ENCODE measurements at places on chromosomes 4 and X.

DNA sequence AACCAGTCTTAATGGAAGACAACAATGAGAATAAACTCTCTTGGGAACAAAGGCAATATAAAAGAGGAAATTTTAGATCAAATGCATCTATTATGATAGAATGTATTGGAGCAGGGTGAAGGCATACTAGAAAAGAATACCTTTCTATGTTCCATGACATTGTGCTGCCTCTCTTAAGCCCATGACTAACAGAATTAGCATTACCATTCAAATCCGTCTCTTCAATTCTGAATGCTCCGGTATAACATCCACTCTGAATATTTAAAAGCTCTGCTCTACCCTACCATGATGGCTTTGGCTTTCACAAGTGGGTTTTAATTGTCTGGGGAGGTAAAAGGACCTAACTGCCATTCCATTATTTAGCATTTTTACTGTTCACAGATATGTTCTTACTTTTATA, 1878.4 kb downstream of the ARAP2 start:
- peak; percentile 43 for DNase-seq

GRCh38 chr4:164725066-164725465, 28.9 kb upstream of the SMIM31 start:
- no peak for DNase-seq

GRCh38 chr4:27248829-27249228, 388.2 kb downstream of the STIM2 start:
- no peak for DNase-seq

- DNase-seq, result no peak
Observed at GRCh38 chr4:15725608-15726007, 22.7 kb downstream of the BST1 start.

- no peak for DNase-seq
Observed at GRCh38 chrX:129781680-129782495, 2.1 kb downstream of the SASH3 start.

DNA sequence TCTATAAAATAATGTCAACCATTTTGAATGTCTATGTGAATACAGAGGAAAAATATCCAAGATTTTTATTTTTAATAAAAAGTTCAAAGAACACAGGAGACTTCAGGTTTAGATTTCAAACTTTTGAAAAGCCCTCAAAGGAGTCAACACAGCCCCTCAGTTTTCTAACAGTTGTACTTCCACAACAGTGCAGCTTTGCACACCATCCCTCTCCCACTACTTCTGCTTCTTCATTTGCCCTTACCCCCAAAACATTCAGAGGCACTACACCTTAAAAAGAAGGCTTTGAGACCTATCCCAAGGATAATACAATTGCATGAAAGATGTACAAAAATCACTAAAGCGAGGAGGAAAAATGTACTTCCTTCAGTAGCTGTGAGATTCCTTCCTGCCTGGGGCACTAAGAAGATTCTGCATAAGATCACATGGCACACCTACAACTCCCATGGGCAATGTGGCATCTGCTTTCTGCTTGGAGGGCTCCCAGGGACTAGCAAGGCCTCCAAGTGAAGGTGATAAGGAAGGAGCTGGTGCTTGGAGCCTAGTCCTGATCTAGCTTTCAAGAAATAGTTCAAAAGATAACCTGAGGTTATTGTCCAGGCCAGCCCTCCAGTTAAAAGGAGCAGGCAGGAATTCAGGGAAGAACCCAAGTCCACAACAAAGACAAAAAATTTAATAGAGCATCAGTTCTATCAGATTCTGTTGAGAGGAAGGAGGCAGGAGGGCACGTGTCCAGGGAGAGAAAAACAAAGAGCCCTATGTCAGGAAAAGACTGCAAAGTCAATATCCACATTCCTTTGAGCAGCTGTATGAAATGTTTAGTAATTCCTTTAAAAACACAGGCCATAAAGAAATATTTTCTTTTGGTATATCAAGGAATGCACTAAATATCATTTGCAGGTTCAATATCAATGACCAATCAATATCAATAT, 19.1 kb downstream of the ARAP2 start:
- no peak for DNase-seq

GRCh38 chr4:174402470-174403176, 118.9 kb downstream of the CEP44 start:
- no peak for DNase-seq

DNA sequence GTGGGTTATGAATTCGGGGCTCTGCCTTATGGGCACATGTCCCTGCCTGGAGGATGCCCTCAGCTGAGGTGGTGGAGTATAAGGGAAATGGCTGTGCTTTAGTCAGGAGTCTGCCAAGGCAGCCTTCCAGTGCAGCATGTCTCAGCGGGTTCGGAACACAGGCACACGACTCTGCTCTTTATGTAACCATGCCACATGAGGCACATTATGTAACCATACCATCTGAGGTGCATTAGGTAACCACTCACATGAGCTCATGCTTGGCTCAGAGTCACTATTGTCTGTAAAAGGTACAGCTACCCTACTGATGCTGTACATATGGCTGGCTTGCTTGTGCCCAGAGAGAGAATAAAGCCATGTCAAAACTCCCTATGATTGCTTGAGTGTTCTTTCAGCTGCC, 723.6 kb downstream of the TRAM1L1 start:
- DNase-seq, result peak; percentile 13

DNA sequence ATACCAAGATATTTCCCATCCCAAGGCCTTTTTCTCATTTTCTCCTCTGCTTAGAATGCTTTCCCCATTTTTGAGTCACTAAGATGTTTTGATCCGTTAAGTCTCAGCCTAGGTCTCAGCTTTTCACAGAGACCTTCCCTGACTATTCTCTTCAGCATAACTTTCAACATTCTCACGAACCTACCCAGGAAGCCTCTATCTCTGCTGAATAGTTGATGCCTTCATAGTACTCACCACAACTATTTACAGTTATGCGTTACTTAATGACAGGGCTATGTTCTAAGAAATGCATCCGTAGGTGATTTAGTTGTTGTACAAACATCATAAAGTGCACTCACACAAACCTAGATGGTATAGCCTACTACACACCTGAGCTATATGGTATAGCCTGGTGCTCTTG, 64.5 kb downstream of the ARL9 start:
- DNase-seq, result no peak

GRCh38 chr4:179151770-179152169, 1709.5 kb upstream of the AGA start:
- DNase-seq, result no peak

- peak; percentile 26 for DNase-seq
Observed at GRCh38 chrX:40012039-40012867, 85.5 kb downstream of the BCOR start.

- no peak for DNase-seq
Observed at GRCh38 chr4:772118-772517, 53.8 kb downstream of the CPLX1 start.

GRCh38 chr4:157514711-157515110, 294.2 kb downstream of the GRIA2 start:
- no peak for DNase-seq

DNA sequence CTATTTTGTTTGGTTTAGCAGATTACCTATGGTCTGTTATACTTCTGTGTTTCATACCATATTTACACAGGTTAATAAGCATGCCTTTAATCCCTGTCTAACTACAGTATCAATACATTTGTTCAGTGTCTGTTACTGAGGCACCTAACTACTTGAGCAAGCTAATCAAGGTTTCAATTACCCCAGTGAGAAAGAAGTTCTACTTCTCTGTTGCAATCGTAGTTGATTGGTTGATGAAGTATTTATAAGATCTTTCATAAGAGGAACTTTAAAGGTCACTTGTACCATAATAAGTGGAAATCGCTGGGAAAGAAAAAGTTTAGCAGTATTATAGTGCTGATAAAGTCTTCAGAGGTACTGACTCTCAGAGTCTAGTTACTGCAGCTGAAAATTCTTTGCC, 490.6 kb downstream of the RPA4 start:
- DNase-seq, result no peak

DNA sequence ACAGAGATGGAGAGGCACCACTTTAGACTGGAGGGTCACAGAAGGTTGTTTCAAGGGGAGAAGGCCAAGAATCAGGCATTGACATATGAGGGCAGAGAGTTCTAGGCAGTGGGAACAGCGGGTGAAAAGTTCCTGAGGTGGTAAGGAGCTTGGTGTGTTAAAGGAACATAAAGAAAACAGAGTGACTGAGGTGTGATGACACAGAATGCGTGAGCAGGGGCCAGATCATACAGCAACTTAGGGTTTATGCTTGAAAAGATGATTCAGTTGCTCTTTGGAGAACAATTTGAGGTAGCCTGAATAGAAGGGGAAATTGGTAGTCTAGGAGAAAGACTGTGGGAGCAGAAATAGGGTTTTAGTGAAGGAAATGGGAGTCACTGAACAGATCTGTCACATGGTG, 179.2 kb downstream of the AMELX start:
- no peak for DNase-seq

DNA sequence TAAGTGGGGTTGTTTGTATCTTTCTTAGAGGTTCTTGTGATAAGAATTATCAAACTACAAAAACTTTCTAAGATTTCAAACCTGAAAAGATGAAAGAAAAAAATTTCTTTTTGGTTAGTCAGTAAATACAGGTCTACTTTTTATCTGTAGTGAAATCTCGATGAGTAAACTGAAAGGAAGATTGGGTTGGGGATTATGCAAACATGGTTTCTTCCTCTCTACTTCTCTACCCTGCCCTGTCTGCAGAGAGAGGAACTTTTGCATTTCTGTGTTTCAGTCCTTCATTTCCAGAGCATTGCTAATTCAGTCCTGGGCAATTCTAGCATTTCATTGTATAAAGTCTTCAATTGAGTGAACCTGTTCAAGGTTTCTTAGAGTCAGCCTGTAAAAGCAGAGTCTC, 51.6 kb upstream of the IL2 start:
- no peak for DNase-seq

DNA sequence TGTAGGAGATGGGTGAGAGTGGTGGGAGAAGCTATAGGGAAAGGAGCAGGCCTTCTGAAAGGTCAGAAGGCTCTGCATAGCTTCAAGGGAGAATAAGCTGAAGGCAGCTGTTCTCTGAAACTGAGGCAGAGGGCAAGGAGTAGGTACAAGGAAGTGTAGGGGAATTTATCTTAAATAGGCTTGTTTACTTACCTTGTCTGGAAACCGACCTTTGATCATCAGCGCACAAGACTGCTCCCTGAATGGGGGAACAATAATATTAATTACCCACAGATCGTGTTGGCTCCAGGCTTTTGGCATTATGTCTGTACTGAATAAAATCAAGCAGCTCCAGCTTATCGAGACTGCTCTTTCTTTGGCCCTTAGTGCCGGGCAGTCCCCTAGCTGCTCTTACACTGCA, 175.5 kb upstream of the MAGEB16 start:
- no peak for DNase-seq

DNA sequence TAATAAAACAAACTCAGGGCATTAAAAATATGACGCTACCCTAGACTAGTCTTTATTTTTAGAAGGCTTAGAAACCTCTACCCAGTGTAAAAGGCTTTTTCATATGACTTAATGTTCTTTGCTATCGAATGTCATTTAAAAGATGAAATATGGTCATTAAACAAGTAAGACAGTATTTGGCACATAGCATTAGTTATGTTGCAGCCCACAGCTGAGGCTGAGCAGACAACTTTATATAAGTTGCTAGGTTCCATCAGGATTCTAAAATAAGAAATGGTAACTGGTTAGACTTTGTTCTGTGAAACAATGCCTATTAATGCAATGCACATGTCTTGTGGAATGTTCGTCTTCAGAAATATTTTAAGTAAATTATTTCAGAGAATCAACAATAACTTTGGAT, 10.4 kb upstream of the PRSS12 start:
- no peak for DNase-seq

GRCh38 chrX:13790206-13791131, 26.4 kb downstream of the GPM6B start:
- DNase-seq, result no peak

DNA sequence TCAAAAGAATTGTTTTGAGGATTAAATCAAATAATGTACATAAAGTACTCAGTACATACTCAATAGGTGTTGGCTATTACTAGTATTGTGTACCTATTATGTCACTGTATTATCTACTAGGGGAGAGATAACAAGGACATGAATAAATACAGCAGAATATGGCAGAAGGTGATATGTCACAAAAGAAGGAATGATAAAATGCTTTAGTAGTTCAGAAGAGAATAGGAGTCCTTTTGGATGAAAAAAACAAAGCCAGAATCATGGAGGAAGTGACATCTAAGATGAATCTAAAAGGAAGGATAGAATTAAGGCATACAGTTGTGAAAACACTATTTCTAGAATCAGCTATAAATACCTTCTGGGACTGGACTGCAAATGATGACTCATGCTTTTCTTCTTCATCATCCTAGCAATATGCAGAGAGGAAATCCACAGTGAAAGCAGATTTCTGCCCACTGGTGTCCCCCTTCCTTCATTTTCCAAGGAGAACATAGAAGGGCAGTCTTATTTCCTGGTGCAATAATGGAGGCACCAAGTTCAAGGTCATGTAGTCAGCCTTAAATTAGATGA, 98.7 kb downstream of the GLUD2 start:
- no peak for DNase-seq

All from NCI-H345 (cell line).